ENCODE measurements at places on chromosomes 5 and 9. TPM values are rescaled to one million over a fixed set of nuclear protein-coding genes. Genes with fewer than 3 reads are reported as not detected.

Gene PCDHGB6
- 5.0 TPM for polyA plus RNA-seq

DNA sequence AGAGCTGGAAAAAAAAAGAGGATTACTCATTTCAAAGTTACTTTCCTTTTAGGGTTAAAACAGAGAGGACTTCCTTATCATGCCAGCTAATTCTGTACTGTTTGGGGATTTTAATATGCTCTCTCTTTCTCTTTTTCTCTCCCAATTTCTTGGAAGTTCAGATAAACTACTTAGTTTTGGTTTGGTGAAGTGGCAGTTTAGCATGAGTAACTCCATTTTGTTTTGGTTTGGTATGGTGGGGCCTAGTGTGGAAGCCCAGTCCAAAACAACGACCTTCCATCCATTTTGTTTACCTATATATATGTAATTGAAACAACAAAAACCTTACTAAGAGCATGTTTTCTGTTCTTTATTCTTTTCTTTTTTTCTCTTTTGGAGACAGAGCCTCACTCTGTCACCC lies 3.7 kb upstream of the BSPRY start:
- DNase-seq: no peak

Gene GABRA1
- polyA plus RNA-seq: 0.08 TPM

DNA sequence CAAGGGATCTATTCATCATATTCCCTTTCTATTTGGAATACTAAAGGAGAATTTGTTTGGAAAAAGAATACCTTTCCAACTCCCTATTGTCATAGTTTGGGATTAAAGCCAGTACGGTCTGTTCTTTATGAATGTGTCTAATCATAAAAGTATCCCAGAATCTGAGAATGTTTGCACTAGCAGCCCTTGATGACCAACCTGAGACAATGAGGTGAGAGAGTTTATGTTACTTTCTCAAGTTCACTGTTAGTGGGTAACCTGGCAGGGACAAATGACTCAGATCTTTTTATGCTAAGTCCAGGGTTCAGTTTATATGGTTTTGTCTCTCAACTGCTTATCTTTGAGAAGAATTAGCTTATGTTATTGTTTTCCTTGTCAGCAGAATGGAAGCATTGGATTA lies 25.3 kb upstream of the TLR4 start:
- no peak for DNase-seq

DNA sequence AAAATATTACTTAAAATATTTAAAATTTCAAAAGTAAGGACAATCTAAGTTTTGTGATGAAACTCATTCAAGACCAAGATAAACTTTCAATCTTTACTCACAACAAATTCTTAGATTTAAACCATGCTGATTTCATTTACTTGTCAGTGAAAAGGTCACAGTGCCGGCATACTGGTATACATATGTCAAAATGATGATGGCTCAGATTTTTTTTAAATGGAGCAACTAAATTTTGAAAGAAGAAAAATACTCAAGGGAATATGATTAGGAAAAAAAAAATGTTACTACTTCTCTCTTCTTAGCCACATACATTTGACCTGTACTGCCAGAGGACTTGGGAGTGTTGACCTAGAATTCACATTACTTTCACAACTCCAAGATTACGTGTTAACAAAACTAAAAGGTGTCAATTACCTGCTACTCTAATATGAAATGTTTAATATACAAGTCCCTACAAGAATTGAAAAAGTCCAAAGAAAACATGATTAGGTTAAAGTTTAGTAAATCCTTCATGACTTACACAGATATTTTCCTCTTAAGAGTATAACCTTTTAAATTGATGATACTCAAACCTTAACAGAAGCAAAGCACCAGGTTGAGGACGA lies 4.6 kb downstream of the EFNA5 start:
- DNase-seq: no peak

- DNase-seq: no peak
Measured at GRCh38 chr5:19733612-19734495, 254.1 kb downstream of the CDH18 start.

- no peak for DNase-seq
Measured at GRCh38 chr5:162091336-162091735, 23.8 kb downstream of the GABRG2 start.

DNA sequence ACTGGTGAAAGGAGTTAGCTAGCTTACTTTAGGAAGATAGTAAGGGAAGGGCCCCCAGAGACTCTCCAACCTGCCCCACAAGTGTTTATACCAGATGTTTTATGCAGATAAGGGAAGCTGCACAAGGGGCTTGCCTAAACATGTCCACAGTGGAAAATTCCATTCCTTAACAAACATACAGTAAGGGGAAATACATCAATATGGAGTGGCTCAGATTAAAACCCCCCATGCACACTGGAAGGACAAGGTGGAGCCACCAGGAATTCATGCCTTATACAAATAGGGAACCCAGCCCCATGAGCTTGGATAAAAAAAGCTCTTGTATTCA lies 106.3 kb upstream of the GPBP1 start:
- no peak for DNase-seq

Gene GPR150
- 0.73 TPM for polyA plus RNA-seq

Gene SAXO1
- 0.03 TPM for polyA plus RNA-seq

DNA sequence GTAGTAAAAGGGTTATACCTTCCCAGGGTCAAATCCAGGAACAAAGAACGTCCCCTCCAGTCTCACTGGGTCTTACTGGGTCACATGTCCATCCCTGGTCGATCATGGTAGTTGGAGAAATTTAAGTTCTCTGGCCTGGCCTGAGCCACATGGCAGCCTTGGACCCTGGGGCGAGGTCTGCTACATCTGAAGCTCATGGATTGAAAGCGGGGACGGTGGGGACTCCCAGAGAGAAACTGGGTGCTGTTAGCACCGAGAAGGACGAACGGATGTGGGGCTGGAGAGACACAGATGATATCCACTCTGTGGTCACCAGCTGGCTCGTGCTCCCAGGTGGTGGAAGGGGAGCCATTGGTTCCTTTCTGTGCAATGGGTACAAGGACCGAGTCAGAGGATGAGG lies 46.9 kb downstream of the TSPAN17 start:
- DNase-seq: no peak

DNA sequence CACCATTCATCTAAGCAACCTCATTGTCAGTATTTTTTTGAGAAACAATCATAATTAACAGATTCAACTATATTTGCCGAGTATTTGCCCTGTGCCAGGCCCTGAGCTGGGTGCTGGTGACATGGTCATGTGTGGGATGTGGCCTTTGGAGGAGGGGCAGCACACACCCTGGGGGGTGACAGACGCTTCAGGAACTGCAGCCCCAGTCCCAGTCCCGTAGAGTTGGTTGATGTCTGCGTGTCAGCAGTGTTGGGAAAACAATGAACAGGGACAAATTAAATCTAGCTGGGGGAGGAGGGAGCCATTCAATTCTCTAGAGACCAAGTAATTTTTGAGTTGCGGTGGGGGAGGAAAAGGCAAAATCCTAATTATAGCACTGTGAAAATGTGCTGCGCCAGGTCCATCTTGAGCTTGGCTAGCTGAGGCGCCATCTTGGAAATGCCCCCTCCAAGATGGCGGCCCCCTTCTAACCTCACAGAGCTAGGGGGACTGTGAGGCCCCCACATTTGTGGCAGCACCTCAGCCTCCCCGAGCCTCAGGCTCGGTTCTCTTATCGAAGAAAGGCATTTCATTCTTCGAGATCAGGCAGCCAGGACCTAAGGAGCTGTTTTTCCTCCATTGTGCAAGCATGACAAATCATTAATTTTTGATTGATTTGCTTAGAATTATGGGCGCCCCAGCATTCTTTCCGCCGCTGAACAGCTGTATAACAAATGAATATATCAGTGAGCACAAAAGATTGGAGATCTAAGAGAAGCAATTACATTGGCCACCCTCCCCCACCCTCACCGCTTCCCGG lies 87.8 kb downstream of the ZNF618 start:
- DNase-seq: no peak

DNA sequence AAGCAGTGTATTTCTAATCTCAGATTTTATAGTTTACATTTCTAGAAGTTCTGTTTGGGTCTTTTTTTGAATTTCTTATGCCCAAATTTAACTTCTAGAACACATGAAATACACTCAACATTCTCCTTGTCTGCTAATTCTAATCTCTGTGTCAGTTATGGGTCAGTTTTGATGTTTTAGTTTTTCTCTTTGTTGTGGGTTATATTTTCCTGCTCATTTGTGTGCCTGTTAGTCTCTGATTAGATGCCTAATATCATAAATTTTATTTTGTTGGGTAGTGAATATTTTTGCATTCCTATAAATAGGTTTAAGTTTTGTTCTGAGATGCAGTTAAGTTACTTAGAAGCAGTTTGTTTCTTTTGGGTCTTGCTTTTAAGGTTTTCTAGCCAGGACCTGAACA lies 12.4 kb downstream of the LCP2 start:
- no peak for DNase-seq

Gene PCDHA6
- 0.22 TPM for polyA plus RNA-seq

GRCh38 chr5:135100431-135100830 lies 66.4 kb upstream of the PITX1 start:
- no peak for DNase-seq

GRCh38 chr9:18438300-18438925 lies 35.5 kb upstream of the ADAMTSL1 start:
- DNase-seq: peak; percentile 54

Gene PALM2AKAP2
- 1.3 TPM for polyA plus RNA-seq

DNA sequence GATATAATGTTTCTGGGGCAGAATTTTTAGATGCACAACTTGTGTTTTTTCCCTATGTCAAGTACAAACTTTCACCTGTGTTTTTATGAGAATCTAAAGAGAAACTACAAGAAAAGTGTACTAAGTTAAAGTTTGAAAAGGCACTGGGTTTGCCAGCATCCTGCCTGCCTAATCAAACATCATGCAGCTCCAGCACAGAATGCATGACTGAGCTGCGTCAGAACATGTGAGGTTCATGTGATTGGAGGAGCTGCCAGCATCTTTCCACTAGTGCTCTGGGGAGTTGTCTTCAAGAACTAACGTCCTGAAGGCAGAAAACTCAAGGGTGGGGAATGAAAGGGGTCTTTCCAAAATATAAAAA lies 46.1 kb upstream of the RIC1 start:
- no peak for DNase-seq

Gene CENPK
- 1.4 TPM for polyA plus RNA-seq

DNA sequence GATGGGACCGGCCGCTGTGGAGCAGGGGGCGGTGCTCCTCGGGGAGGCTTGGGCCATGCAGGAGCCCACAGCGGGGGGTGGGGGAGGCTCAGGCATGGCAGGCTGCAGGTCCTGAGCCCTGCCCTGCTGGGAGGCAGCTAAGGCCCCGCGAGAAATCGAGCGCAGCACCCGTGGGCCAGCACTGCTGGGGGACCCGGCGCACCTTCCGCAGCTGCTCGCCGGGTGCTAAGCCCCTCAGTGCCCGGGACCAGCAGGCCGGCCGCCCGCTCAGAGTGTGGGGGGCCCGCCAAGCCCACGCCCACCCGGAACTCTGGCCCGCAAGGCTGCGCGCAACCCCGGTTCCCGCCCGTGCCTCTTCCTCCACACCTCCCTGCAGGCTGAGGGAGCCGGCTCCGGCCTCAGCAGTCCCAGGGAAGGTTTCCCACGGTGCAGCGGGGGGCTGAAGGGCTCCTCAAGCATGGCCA lies 131.5 kb downstream of the SNX18 start:
- DNase-seq: no peak

- DNase-seq: no peak
Measured at GRCh38 chr9:1619915-1620710, 395.0 kb upstream of the SMARCA2 start.

Gene TNFSF8
- polyA plus RNA-seq: 1.4 TPM

DNA sequence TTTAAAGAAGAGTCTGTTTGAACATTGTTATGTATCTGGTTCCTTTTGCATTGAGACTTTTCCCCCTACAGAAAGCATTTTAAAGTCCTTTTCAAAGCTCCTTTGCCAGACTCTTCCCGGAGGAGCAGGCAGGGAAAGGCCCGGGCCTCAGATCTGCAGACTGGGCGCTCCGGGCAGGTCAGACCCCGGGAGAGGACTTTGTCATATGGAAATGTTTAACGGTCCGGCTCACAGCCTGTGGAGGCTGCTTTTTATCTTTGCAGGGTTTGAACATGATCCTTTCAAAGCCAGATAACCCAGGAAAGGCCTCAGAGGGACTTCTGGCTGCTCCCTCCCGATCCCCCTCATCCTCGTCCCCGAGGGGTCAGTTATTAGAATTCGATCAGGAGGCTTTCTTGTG lies 82.1 kb upstream of the IRX2 start:
- no peak for DNase-seq

Gene ROPN1L
- polyA plus RNA-seq: 0.72 TPM

- no peak for DNase-seq
Measured at GRCh38 chr9:36136894-36137391, 410 bp downstream of the GLIPR2 start.

DNA sequence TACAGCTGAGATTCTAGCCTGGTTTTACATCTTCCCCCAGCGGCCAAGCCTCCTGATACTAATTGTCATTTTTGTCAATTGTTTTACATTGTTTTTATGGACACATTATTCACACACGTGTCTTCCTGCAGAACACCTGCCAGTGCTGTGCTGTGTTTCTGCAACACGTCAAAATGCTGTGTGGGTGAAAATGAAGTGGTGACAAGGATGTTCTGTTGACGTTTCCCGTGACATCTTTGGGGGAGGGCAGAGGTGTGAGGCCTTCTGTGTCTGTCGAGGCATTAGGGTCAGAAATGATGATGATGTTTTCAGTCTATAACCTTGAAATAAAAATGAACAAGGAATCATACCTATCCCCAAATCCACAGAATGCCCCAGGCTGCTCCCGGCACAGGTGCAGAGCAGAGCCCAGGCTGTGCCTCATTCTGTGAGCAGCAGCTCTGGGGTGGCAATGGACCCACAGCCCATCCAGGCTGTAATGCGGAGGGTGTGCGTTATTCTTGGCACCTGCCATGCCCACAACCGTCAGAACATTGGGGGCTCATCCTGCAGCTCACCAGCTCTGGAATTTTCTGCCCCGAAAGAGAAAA lies 23.6 kb upstream of the CEP72 start:
- no peak for DNase-seq

GRCh38 chr5:93307557-93307956 lies 273.5 kb downstream of the NR2F1-AS1 start:
- DNase-seq: no peak

DNA sequence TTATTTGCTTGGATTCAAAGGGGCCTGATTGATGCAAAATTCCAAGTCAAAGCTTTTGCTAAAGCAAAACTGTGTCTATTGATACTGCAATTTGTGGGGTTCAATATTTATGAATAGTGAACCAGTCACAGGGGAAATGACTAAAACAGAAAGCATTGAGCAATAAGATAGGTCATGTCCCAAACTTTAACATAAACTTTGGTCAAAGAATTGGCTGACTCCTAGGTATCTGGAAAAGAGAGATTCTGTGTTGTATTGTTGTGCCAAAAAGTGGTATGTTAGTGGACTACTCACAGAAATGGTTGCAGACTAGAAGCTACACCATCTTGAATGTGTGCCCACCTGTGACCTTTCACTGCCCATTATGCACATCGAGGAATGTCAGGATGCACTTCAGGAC lies 585.5 kb upstream of the RGMB start:
- no peak for DNase-seq

Data from urinary bladder (tissue), 4 donors.